ENCODE measurements at places on chromosomes 3 and 15.
A peak's percentile ranks its signal among the peaks of the same experiment; 100 is the strongest.

GRCh38 chr3:131922356-131922755, 112.5 kb downstream of the CPNE4 start:
- DNase-seq, result no peak

DNA sequence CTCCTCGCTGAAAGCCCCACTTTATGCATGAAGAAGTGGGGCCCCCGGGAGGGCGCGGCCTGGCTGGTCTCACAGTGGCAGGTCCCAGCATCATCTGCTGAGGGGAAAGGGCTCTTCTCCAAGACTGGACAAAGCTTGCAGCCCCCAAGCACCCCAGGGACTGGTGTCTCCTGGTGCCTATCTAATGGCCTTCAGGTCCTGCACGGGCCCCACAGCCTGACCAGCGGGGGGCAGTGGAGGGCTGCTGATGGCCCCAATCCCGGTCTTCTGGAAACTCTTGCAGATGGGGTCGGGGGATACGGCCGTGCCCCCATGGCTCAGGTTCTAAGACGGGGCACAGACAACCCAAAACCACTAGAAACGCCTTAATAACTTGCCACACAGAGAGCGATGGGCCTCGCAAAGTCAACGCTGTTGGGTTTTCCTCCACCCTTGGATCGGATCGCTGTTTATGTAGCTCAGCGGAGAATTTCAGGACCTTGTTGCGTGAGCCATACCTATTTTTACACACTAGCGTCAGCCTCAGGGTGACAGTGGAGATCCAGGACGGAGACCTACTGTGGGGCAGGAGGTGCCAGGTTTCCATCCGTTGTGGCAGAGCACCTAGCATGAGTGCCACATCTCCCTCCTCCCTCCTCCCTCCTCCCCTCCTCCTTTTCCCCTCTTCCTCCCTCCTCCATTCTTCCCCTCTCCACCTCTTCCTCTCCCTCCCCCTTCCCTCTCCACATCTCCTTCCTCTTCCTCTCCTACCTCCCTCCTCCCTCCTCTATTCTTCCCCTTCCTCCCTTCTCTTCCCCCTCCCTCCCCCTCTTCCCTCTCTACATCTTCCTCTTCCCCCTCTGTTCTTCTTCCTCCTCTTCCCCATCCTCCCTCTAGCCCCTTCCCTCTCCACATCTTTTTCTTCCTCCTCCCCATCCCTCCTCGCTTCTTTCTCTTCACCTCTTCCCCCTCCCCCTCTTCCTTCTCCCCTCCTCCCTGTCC, 79.3 kb upstream of the ALDH1L1 start:
- DNase-seq, result no peak

DNA sequence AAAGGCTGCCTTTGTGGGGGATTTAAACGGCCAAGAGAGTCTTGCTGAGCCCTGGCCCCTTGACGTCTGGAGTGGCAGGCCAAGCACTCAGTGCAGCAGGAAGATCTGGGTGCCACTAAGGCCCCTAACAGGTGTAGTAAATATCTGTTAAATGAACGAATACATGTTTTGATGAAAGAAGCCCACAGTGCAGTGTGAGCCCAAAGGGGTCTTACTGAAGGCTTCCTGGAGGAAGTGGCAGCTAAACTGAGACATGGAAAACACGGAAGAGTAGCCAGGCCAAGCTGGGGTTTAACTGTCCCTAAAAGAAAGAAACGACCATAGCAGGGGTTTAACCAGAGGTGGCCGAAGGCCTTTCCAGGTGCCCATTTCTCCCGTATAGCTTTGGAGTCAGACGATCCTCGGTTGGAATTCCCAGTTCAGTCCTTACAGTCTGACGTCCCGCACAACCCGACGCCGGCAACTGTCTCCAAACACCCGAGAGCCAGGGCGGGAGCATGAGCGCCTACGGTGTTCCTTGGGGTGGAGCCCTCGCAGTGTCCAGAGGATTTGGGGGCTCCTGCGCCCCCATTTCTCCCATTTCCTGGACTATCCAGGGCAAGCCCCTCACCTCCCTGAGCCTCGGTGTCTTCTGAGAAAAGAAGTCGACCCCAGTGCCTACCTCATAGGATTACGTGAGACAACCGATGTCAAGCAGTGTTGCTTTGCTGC, 910 bp upstream of the ABHD6 start:
- no peak for DNase-seq

- DNase-seq, result peak; percentile 16
These were observed 47.4 kb upstream of the CRTC3 start for GRCh38 chr15:90482124-90483011.

GRCh38 chr3:175192536-175192935, 333.4 kb downstream of the NAALADL2 start:
- no peak for DNase-seq

DNA sequence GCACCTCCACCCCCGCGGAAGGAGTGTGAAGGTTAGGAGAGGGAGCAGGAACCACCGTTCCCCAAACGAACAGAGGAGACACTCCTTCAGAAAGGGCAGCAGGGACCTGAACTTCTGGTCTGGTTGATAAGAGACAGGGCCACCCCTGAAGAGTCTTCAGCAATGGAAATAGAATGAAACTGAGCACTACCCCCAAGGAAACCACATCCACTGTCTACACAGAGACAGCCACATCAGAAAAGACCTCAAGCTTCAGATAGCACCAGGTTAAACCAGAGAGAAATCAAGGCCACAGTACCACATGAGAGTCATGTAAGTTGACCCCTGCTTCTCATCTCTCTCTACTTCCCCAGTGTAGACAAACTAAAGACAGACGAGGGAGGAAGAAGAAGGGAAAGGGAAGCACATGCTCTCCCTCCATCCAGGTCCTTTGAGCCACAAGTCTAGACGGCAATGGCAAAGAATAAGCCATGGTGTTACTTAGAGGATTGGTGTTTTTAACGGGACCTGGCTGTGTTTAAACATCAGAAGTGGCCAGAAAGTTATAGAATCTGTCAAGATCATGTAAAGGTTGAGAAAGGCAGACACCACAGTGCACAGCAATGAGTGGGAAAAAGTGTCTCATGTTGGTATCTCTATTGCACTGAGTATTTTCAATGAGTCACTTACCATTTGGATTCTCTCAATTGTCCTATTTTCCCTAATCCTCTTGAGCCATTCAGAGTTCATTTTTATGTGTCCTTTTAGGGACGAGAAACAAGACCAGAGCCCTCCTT, 31.4 kb upstream of the CTNNB1 start:
- no peak for DNase-seq

DNA sequence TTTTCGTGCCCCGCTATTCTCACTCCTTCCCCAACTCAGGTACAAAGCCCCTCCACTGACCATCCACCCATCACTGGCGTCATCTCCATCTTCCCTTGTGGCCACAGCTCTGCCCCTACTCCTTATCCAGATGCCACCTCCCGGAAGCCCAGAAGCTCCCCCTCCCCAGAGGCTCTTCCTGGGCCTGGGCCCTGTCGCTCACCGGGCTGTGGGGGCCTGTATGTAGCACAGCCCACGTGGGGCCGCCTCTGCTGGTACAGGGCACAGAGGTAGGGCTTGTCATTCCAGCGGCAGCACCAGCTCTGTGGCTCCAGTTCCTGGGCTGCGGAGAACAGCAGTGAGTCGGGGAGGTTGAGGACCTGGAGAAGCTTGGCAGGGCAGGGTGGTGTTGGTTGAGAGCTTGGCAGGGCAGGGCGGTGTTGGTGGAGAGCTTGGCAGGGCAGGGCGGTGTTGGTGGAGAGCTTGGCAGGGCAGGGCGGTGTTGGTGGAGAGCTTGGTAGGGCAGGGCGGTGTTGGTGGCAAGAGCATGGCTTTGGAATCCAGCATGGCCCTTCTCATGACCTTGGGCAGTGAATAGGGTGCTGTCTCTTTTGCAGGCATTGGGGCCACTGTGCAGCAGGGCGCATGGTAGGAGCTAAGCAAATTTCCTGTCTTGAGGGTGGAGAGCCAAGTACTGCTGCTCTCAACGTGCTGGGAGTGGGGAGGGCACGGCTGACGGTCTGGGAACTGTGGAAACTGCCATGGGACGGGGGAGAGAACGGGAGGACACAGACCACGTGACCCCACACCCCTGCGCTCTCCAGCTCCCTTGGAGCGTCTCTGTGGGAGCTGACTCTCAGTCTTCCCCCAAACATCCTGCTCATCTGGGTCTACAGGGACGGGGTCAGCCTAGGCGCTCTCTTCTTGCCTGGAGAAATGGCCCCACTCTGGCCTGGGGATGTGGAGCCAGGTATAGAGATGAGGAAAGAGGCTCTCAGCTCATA, 43.4 kb downstream of the MUC20 start:
- DNase-seq, result no peak

DNA sequence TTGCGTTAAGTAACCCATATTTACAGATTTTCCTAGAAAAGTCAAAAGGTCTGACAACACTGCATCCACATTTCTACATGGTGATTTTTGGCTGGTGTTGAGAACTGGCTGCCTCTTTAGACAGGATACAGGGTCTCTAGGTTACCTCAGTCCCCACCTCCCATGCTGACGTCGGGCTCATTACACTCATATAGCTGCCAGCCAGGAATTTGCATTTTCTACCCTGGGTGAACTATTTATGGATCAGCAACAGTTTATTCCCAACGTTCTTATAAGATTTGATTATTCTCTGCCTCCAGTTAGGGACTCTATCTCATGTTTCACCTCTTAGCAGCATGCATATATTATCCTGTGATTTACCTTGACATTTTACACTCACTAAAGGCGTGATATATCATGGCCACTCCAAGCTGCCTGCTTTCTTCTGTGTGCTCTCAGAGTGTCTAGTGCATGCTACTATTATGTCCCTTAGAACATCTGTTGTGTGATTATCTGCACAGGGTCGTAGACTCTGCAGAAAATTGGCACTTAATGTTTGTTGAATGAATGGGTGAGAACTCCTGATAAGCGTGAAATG, 49.0 kb downstream of the CLDN11 start:
- no peak for DNase-seq

DNA sequence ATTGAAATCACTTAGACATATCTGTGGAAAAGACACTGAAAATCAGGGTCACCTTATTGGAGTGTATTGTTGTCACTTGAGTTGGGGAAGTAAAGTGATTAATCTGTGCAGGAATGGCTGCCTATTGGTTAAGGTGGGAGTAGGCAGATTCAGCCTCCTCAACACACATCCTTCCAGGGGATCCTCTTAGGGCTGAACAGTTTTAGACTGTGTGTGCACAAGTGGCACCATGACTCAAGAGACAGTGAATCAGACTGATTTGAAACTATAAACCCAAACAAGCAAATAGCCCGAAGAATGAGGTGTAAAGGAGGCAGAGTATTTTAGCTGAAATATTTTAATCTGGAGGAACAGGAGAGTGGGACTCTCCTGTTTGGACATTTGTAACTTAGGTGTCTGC, 4.9 kb downstream of the ABHD17C start:
- DNase-seq, result no peak

DNA sequence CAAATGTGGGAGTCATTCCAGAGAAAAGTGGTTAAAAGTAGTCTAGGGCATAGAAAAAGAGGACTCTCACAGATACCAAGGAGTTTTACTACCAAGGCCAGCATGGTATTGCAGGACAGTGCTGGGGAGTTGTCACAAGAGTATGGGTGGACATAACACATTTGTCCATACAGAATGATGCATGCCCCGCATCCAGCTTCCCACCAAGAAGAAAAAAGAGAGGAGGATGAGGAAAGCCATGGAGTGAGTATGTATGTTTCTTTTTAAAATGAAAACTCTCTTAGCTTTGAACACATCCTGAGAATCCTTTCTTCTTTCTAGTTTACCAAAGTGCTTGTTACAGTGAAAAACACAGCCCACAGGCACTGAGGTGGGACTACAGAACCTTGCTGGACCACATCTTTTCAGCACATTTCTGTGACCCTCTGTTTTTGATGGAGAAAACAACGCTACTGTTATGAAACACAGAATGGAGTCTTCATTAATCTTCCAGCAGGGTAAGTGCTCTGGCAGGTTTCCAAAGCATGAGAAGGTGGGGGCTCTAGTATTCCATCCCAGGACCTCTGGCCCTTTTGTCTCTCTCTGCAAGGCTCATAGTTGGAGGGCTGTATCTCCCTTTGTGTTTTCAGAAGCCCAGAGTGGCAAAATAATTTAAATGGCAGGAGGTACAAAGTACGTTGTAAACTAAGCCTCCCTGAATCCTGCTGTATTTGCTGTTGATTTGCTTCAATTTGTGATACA, 12.7 kb downstream of the NR2E3 start:
- no peak for DNase-seq

DNA sequence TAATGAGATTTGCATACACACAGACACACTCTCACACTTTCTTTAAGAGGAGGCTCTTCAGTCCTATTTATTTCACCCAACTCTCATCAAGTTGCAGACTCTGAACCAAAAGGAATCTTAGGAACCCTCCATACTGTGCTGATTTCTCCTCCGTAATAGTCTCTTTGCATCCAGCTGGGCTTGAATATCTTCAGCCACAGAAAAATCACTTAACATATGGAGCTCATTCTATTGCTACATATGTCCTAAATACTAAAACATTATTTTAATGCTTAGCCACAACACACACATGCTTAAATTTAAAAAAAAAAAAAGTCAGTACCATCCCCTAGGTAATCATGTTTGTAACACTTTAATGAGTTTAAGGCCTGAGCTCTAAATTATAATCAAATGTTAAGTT, 287.5 kb upstream of the CNTN6 start:
- DNase-seq, result no peak

DNA sequence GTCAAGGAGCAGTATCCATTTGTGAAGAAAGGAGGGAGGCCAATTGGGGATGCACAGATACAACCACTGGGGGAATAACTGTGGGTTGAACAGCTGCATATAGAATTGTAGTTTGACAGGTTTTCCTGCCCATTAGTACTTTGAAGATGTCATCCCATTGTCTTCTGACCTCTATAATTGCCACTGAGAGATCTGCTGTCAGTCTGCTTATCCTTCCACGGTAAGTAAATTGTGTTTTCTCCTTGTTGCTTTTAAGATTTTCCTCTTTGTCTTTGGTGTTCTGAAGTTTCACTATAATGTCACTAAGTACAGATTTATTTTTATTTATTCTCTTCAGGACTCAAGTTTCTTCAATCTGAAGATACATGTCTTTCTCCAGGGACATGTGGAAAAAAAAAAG, 56.6 kb downstream of the MOBP start:
- no peak for DNase-seq

DNA sequence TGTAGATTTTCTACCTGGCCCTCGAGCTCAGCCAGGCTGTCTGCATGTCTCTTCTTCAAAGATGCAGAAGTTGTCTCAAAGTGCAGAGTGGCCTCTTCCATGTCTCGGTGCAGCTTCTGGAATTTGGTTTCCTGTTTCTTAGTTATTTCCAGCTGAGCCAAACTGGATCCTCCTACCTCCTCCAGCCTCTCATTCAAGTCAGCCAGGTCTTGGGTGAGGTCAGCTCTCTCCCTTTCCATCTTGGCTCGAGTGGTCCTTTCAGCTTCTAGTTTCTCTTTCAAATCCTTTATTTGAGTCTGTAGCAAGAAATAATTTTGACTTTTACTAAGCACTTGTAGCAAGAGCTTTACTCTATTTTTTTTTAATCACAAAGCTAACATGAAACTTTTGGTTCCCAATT, 81.8 kb downstream of the MYH15 start:
- no peak for DNase-seq

- DNase-seq, result no peak
These were observed 258.8 kb upstream of the NR2E3 start for GRCh38 chr15:71551566-71551965.

Measured in T-helper 17 cell (primary cell).